Stimulated activated CD4-positive, alpha-beta T cell treated with anti-CD3 and anti-CD28 coated beads, Interleukin-12 subunit alpha, Interleukin-12 subunit beta, amount 100 ng/mL, for 4 hours (primary cell): ENCODE measurements at places on chromosomes 3 and 15.

GRCh38 chr15:78093242-78094020 is 1.1 kb downstream of the SH2D7 start:
- DNase-seq = no peak

DNA sequence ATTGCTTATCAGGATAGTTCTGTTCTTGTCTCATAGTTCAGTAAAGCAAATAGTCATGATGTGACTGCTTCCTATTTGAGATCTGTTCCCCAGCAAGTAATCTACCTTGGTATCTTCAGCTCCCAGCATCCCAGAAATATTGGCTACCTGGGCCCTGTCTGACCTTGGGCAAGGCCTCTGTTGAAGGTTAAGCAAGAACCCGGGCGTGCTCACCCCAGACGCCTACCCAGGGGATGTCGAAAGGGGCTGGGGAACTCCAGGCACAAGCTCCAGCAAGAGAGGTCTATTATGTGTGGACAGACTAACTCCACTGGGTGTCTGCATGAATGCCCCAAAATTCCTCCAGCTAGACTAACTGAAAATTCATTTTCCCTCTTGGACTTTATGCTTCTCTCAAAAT is 37.3 kb upstream of the IGF1R start:
- no peak for DNase-seq

GRCh38 chr15:63870487-63871209 is 36.9 kb upstream of the HERC1 start:
- no peak for DNase-seq

GRCh38 chr3:42511736-42512135 is 9.3 kb downstream of the VIPR1 start:
- no peak for DNase-seq

GRCh38 chr15:38294126-38294525 is 41.5 kb downstream of the SPRED1 start:
- no peak for DNase-seq
